ENCODE measurements at places on chromosomes 4 and X.

GRCh38 chrX:47643926-47644325, 6.4 kb downstream of the ELK1 start:
- DNase-seq = no peak

DNA sequence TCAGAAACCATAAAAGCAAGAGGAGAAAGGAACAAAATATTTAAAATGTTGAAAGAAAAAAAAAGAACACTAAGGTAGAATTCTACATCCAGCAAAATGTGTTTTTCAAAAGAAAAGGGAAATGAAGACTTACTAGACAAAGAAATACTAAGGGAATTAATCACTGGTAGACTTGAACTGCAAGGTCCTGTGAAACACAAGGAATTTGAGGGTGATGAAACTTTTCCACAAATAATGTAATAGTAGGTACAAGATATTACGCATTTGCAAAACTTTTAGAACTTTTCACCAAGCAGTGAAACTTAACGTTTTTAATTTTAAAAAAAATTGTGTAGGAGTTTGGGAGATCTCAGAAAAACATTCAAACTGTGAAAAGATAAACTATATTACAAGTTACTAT, 180.3 kb upstream of the MAGEB16 start:
- DNase-seq = no peak

DNA sequence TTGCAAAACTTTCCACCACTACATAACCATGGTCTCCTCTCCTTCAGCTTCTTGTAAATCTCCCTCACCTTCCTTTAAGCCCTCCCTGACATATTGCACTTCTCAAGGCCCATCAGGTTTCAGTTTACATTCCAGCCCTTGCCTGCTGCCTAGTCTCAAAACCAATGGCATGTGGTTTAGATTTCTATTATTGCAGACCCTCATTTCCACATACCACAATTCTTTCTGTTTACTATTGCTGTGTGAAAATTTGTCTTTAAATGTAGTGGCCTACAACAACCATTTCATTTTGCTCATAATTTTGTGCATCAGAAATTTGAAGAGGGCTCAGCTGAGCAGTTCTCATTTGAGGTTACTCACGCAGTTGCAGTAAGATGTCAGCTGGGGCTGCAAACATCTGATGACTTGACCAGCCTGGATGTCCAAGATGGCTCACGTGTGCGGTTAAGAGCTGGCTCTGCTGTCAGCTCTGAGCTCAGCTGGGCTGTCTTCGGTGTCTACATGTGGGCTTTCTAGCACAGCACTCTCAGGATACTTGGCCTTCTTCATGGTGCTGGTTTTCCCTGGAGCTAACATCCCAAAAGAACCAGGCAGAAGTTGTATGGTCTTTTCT, 29.9 kb upstream of the SOD3 start:
- no peak for DNase-seq

- DNase-seq = no peak
Observed at GRCh38 chr4:161647757-161648156, 516.0 kb downstream of the FSTL5 start.

DNA sequence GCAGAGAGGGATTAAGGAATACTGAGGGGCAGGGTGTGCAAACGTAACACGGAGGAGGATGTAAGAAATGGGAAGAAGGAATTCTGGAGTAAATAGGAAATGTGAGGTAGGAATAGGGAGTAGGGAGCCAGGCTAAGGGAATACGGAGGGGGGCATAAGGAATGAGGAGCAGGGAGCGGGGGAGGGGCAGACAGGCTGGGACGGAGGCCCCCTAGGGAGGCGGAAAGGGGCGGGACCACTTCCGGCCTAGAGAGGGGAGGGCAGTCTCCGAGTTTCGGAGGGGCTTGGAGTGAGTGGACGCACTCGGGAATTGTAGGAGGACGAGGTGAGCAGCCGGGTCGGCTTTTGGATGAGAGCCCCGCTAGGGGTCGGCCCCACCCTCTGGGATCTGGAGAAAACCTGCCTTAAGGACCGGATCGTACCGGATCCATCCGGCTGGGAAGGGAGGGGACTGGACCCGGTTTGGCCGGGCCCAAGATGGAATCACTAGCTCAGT, 612 bp downstream of the MAGED2 start:
- DNase-seq = peak; percentile 80

DNA sequence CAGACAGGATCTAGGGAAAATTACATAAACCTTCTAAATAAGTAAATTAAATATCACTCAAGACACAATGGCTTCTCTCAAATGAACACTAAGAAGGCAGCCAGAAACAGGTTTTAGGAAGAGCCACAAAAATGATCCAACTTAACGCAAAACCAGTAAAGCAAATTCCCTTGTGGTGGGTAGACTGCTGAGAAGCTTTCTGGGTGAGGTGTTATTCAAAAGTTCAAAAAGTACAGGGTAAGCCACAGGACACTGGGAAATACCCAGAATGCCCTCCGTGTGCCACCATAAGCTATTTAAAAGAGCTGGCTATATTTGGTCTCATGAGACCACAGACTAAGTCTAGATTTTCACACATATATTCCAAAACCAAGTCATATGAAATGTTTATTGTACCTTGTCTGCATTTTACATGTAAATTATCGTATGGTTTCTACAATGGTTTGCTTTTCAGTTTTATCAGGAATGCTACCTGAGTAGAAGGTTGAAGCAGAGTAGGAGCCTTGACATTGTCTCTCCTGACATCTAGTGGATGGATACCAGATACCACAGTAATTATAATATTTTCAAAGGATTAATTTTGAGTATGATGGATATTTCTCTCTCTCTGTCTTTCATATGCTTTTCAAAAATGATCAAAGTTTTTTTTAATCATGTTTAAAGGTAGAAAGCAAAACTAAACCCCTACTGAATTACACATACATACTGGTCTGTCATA, 109.3 kb upstream of the KLHL13 start:
- DNase-seq = no peak

DNA sequence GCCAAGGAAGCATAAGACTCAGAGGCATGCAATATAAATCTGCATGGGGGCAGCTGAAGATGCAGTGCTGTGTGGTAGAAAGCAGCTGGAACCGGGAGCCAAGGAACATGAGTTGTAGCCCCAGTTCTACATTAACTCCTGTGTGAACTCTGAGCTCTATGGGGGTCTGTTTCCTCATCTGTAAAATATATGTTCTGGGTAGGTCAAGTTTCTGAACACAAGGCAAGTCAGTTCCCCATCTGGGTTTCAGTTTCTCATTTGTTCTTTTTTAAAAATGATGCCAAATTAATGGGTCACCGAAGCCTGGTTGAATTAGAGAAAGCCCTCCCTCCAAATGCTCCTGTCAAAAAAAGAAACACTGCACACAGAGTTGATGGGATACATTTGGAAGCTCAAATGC, 24.0 kb downstream of the UNC5C start:
- DNase-seq = no peak

GRCh38 chr4:140469791-140470733, 28.0 kb downstream of the MGAT4D start:
- DNase-seq = no peak

DNA sequence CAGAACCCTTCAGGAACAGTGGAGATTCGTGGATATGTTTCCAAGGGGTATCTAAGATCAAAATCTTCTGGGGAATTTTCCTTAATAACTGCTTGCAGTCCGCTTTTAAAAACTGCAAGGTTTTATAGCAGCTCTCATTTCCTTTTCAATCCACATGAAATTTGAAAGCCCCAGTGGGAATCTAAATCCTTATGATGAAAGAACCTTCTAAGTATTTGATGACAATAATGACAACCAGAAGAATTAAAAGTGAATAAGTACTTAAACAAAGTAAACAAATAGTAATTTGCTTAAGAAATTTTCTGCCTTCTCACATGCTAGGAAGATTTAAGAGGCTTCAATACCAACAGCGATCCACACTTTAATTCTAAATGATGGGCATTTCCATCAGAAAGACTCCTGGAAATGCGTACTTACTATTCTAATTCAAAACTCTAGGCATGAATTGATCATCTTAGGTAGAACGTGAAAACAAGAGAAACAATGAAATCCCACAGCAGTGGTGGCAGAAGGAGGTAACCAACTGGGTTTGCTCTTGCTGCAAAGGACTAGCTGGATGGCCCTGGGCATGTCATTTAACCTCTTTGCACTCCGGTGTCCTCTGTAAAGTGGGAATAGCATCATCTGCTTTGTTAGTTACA, 37.6 kb upstream of the S100G start:
- no peak for DNase-seq

GRCh38 chr4:30696191-30696590, 24.0 kb upstream of the PCDH7 start:
- no peak for DNase-seq

GRCh38 chr4:71126719-71127118, 133.3 kb downstream of the DCK start:
- no peak for DNase-seq

DNA sequence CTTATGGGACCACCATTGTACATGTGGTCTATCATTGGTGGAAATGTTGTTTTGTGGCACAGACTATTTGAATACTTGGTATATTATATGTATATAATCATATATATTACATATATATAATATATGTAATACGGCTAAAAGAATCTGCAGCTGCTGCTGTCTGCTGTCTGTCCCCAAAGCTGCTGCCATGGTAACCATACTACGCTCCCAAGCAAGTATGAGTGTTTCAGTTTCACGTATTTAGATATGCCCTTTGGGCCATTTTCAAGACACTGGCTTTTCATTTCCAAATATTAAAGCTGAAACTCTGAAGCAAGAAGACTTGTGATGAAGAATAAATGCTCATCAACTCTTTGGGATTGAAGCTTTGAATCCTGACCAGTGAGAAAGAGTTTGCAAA, 42.0 kb upstream of the ARSJ start:
- no peak for DNase-seq

GRCh38 chr4:9859810-9860209, 78.4 kb downstream of the DRD5 start:
- DNase-seq = no peak

DNA sequence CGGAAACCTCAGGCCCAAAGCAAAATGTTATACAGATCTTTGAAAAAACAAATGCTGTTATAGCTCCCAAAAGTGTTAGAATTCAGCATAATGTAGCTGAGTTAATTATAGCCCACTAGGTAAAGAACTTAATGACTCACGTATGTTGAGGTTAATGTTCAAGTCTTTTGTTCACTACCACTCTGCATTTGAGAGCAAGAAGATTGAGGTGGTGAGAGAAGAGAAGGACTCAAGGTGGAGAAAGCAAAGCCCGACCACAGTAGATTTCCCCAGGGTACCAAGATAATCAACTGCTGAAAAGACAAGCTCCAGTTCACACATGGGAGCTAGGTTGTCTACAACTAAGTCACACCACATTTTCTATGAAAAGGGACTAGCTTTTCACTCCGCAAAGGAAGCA, 480.2 kb downstream of the DTHD1 start:
- DNase-seq = no peak

- no peak for DNase-seq
Observed at GRCh38 chr4:107018344-107018735, 17.8 kb downstream of the DKK2 start.

DNA sequence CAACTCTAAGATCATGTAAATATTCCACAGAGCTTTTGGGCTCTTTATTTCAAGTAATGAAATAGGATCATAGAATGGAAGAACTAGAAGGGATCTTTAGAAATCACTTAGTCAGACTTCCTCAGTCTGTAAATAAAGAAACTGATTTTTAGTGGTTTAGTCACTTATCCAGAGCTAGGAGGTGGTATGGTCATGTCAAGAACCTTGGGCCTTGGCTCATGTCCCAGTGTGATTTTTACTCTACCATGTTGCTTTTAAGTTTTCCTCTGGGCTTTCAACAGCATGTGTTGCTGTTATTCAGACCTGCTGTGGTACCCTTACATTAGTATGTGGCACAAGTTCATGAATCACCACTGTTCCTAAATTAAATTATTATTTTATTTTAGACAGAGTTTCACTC, 184.9 kb downstream of the FRAS1 start:
- no peak for DNase-seq

GRCh38 chr4:108532738-108533137, 87.6 kb upstream of the RPL34 start:
- no peak for DNase-seq

DNA sequence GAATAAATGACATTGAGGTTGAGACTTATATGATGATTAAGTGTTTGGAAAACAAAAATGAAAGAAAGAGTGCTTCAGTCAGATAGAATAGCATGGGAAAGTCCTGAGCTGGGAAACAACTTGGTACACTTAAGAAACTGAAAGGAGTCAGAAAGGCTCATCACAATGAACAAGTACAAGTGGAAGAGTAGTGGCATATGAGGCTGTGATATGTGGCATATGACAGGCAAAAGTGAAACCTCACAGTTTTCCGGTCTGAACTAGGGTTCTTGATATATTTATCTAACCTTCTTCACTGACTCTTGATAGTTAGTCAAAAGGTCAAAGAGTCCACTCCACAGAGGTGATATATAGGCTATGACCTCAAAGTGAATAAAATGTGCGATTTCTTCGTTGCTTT, 537.1 kb upstream of the CXorf51A start:
- DNase-seq = no peak

- peak; percentile 72 for DNase-seq
Observed at GRCh38 chr4:7867701-7868435, 71.8 kb downstream of the AFAP1 start.

GRCh38 chr4:115687052-115687755, 573.8 kb upstream of the NDST4 start:
- DNase-seq = no peak

GRCh38 chrX:22060415-22061280, 28.5 kb downstream of the PHEX start:
- peak; percentile 63 for DNase-seq

GRCh38 chr4:149965206-149965605, 113.0 kb upstream of the DCLK2 start:
- no peak for DNase-seq

DNA sequence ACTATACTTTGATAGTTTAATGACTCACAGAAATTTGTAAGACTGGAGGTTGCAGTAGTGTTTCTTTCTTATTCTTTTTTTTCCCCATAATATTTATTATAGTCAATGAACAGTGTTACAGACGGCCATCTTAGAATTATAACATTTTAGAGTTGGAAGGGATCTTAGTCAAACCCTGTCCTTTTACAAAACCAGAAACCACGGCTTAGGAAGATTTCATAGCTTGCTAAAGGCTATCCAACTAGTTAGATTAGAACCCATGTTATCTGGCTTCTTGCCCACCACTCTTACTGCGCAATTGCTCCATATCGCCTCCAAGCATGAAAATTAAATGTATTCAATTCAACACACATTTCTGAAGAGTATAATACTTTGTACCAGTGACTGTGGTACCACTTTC, 1.1 kb downstream of the XIAP start:
- DNase-seq = no peak

All from activated effector memory CD4-positive, alpha-beta T cell treated with anti-CD3 and anti-CD28 coated beads, Interleukin-2, amount 50 U/mL, for 16 hours (primary cell).